WERI-Rb-1 (cell line): ENCODE measurements at places on chromosomes 3 and 15.

DNA sequence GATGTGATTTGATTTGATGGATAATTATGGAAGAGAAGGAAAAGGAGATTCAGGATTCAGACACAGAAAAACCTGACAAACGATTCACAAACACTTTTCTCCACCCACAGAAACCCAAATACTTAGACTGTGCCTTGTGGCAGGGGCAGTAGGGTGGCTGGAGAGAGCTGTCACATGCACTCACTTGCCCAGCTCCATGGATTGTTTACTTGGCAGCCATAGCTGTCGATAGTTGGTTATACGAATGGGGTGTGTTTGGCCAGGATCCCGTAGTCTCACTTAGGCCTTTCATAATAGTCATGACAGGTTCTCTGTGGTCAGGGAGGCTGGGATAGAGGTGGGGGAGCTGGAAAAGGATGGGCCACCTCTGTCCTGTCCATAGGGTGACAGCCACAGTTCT is 76.9 kb downstream of the CACNA1D start:
- DNase-seq, result no peak

DNA sequence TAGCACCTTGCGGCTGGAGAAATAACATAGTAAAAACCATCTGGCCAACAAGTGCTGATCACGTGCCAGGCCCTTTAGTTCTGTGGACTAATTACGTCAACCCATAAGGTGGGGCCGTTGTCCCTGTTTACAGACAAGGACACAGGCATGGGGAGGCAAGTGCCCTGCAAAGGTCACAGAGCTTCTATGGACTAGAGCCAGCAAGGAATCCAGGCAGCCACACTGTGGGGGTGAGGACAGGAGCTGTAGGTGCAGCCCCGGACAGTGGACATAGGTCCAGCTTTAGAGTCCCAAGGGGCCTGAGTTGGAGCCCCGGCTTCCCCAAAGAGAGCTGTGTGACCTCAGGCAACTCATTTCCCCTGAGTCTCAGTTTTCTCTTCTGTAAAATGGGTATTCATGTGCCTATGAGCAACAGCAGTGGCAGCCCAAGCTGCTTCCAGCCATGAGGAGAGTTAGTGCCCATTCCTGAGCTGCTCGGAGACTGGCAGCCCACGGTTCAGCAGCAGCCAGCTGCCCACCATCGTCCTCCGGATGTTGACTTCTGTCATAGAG is 13.9 kb downstream of the CHST13 start:
- DNase-seq, result peak; percentile 40

DNA sequence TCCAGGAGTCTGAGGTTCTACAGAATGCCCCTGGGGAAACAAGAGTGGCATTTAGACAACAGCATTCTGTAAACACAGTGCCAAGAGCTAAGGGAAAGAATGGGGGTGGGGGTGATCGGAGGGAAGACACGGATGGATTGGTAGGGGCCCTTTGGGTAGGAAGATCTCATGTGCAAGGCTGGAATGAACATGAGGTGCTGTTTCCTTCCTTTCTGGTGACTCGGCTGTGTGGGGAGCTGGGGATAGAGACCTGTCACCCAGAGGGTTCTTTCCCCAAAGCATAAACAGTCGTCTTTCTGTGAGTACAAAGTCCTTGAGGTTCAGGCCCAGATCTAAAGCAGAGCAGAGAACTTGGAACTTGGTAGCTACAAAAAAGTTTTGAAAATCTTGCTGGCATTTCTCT is 11.7 kb downstream of the TPM1 start:
- DNase-seq, result no peak

DNA sequence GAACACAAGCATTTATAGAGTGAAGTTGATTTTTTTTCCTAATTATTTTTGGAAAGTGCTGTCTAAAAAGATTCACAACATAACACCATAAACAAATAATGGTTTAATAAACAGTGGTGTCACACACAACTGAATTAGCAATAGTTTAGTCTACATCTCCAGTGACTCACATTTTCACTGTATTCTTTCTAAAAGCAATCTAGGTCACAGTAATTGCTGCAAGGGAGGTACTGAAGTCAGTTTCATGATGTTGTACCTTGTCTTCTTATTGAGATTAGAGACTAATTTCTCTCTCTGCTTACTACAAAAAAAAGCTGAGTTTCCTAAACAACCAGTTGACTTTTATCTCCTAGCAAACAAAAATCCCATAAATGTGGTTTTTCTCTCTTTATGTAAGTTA is 29.6 kb downstream of the PLSCR4 start:
- no peak for DNase-seq

GRCh38 chr3:9137676-9138075 is 111.8 kb downstream of the SRGAP3 start:
- DNase-seq, result no peak

GRCh38 chr3:65919826-65920225 is 118.9 kb downstream of the MAGI1 start:
- DNase-seq, result no peak

DNA sequence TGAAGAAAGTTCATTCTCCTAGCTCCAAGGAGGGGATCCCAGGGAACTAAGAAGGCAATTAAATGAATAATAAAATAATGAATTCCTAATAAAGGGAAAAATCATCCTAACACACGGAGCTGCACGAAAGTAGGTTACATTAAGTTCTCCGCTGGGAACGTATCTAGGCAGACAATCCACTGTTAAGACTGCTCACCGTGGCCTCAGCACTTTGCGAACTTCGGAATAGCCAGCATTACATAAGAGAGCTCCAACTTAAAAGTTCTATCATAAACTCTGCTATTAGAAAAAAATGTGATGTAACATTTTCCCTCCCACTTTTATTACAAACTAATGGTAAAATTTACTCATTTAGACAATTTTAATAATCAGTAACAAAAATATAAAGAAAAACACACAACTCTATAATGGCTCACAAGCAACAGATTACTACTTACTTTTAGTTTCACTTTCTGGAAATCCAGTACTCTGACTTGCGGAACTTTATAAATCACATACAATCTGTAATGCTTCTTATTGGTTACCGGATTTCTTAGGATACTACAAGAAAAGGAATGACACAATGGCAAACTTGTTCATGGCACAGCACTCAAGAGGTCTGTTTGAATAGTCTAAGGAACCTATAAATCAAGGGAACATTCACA is 8.5 kb downstream of the SNRPA1 start:
- no peak for DNase-seq

GRCh38 chr3:15659254-15659975 is 57.9 kb downstream of the BTD start:
- DNase-seq, result no peak

GRCh38 chr15:99197856-99198255 is 51.5 kb downstream of the TTC23 start:
- no peak for DNase-seq

DNA sequence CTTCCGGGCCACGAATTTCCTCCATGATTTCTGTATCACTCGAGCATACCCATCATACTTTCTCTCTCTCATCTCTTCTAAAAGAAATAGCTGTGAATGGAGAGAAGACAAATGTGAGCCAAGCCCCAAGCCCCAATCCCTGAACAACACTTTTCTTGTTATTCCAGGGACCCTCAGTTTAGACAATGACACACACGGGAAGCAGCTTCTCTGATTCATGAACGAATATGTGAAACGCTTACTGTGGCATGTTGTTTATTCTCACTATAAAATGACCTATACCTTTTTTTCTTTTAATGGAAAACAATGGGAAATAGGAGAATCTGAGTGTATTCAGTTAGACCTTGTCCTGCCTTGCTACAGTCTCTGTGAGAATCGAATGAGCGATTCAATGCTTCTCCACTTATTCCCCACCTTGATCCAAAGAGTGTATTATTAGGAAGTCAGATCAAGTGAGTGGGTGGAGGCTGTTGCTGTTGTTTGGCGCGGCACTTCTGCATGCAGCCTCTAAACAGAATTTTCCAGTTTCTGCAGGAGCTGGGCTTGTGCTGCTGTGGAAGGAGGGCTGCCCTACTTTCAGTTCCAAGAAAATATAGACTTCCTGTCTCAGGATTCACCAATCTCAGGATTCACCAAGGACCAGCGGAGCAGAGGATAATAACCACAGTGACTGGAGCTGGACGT is 32.4 kb upstream of the LDHAL6B start:
- no peak for DNase-seq

GRCh38 chr3:49704629-49705028 is 14.9 kb downstream of the AMIGO3 start:
- DNase-seq, result no peak

DNA sequence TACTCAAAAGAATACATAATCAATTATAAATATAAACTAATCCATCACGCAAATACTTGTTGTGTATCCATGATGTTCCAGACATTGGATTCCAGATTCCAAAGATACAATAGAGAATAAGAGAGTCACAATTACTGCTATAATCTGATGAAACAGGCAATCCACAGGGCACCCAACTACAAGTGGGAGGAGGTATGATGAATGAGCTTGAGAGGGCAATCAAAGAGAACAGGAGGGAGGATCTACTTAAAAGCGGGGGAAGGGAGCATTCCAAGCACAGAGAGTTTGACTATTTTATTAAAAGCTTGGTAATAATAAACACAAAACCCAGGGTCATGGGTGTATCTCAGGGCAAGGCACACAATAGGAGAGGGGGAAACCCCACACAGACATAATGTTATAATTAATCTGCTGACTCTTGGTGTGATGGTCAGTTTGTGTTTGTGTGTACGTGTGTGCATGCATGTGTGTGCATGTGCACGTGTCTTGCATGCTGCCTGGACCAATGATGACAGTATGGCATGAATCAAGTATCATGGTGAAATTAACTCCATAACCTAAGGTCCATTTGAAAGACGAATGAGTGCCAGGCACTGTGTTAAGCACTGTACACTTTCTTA is 325.4 kb upstream of the WNT5A start:
- no peak for DNase-seq

DNA sequence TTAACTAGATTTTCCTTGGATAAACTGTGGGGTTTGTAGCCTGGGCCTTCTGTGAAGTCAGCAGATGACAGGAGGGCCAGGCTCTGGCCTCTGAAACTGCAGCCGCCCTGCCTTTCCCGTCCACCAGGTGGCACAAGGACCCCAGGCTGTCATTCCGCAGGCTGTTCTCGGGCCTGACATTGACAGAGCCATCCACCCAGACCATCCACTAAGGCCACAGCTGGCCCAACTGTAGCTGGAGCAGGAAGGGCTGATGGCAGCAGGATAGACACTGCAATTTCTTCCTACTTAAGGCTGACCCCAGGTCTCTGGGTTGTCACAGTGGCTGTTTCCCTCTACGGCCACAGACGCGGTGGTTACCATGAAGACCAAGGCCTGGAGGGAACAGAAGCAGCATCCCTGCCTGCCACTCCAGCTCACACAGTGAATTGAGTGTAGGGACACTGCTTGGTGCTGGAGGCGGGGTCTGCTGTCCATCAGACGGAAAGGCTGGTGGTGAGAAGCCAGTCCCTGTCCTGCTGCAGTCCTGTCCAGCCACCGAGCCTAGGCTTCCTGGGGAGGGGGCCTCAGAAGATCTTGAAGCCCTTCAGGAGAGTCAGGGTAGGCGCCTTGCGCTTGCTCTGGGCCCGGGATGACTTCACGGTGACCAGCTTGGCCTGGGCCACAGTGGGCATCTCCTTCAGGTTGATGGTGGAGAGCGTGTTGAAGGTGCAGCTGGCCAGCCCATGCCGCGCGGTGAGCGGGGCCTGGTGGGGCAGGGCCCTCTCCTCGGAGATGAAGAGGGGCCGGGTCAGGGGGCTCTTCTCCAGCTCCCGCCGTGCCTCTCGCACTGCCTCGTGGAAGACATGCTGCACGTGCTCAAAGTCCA is 9.4 kb downstream of the SLC51B start:
- DNase-seq, result peak; percentile 79

DNA sequence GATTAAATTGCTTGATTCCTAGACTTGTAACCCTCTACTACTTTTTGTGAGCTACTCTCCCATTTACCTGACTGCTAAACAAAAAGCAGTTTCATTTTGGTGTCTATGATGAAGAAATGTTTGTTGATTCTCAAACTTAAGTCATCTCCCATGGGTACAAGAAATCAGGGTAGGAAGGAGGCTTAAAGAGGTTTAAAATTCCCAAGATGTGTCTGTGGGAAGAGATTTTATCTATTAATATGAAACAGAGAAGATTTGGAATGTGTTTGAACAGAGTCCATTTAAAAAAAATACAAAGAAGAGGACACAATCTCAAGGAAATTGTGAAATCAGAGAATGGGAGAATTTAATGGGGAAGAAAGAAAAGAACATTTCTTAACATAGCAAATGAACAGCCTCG is 14.8 kb downstream of the P3H2 start:
- no peak for DNase-seq

- DNase-seq, result no peak
Observed at GRCh38 chr3:124322966-124323365, 331.0 kb upstream of the ROPN1 start.

DNA sequence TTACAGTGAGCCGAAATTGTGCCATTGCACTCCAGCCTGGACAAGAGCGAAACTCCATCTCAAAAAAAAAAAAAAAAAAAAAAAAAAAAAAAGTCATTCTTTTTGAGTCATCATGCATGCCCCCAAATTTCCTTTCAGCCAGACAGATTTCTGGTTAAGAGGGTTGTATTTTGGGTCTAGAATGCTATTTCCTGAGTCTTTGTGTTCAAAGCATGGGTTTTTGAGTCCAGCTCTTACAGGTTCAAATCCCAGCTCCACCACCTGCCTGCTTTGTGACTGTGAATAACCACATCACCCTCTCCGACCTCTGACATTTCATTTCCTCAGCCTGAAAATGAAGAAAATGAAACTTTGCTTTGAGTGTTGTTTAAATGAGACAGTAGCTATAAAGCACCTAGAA is 9.3 kb upstream of the C15orf61 start:
- no peak for DNase-seq

- DNase-seq, result no peak
Observed at GRCh38 chr3:115476472-115476871, 146.8 kb upstream of the GAP43 start.

GRCh38 chr3:107545680-107546120 is 22.9 kb downstream of the BBX start:
- DNase-seq, result no peak
